Motor neuron (in vitro differentiated cells): ENCODE measurements at places on chromosomes 16 and 17. TPM values are rescaled to one million over a fixed set of nuclear protein-coding genes. Genes with fewer than 3 reads are reported as not detected.

NEUROD2 gene
- 0.05 and 0.19 TPM in 2 replicates for total RNA-seq

DNA sequence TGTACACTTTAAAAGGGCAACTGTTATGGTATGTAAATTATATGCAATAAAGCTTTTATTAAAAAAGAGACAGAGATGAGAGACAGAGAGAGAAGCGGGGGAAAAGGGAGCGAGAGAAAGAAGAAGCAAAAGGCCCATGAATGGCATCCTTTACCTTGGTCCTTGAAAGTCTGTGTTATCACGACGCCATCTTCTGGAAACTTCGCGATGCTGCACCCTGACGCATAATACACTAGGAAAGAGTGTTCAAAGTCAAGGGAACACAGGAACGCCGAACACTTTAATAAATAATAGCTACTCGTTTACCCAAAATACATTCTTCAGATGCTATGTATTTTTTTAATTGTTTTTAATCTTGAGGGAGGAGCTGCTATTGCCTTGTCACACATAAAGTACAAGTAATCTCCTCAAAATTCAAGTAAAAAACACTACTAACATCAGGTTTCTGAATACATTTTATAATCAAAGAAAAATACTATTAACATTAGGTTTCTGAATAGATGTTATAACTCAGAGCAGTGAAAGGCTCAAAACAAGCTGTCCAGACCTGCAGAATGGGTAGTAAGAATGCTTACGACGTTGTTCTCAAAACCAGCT is 23.0 kb upstream of the SLC38A8 start:
- peak; percentile 65 for ATAC-seq

PIK3R6 gene
- total RNA-seq: 0.14 TPM in 1 of 2 replicates, not detected in the other

- no peak for ATAC-seq
These were observed 2.5 kb upstream of the SRRM2 start for GRCh38 chr16:2749936-2750335.
